ENCODE measurements at places on chromosomes 4 and X.

- no peak for DNase-seq
Observed at GRCh38 chr4:87029356-87029755, 94.5 kb downstream of the AFF1 start.

- DNase-seq: no peak
Observed at GRCh38 chrX:118574666-118575065, 79.1 kb downstream of the DOCK11 start.

DNA sequence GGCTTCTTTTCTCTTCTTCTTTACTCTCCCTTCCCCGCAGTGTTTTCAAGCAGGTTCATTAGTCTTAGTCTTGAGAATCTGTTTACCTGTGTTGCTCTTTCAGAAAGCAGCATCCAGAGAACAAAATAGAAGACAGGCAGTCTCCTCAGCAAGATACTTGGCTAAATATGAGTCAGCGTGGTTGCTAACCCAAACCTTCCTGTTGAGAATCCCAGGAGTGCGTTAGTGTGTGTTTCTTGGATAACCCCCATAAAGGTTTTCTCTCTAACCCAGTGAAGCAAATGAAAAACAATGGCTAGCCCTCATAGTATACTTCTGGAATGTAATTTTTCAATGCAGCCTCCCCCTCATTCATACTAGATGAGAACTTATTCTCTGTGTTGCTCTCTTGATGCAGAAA is 41.1 kb downstream of the BMPR1B start:
- DNase-seq: no peak

- DNase-seq: no peak
Observed at GRCh38 chrX:77398330-77398954, 48.7 kb upstream of the FGF16 start.

- no peak for DNase-seq
Observed at GRCh38 chr4:92381616-92382015, 77.8 kb downstream of the GRID2 start.

- DNase-seq: no peak
Observed at GRCh38 chr4:68077737-68078136, 51.9 kb downstream of the TMPRSS11F start.

DNA sequence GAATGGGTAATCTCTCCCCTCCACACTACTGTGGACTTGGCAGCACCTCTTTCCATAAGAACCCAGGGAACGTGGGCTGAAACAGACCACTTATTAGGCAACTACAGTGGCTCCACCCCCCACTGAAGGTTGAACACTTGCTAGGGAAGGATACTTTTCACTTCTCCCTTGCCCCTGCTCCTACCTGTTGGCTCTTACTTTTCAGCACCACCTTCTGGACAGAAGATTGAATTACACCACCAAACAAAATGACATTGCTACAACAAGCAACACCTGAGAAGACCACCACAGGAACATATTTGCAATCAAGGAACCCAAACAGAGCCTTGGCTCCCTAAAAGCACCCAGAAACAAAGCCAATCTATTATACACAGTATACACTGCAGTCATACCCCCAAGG is 132.1 kb upstream of the CXCL13 start:
- no peak for DNase-seq

- no peak for DNase-seq
Observed at GRCh38 chr4:139884438-139884837, 218.8 kb downstream of the MGST2 start.

DNA sequence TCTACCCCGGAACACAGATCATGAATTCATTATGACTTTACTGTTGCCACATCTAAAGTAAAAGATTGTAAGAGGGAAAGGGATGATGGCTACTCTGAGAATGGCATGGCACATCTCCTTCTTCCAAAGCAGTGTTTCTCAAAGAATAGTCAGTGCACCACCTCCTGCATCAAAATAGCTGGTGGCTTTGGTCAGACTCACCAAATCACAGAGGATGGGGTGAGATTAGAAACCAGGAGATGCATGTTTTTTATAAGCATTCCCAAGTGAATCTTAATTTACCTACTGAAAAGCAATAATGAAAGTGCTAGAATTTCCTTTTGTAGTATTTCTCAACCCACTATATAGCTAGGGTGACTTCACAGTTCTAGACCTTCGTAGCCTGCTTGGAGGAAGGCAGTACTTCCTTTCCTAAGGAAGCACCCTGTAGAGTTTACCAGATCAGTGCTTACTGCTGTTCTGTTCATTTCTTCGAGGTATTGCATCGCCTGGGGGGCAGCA is 340.8 kb upstream of the KLF3 start:
- DNase-seq: no peak

DNA sequence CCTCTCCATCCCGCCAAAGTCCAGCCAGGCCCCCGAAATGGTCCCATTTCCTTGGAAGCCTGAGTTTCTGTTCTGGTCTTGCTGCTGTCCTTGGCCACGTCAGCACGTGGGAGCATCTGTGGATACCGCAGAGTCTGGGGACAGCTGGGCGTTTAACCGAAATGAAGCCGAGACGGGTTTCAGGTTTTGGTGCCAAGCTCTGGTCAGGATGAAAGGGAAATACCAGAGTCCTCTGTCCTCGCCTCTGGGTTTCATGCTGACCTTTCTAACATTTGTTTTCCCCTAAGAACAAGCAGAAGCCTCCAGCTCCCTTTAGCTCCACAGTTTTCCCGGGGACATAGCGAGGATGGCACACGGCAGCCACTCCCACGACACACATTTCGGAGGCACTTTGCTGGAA is 19.7 kb downstream of the SHOX start:
- no peak for DNase-seq

GRCh38 chrX:153772316-153773217 is 8.3 kb upstream of the SRPK3 start:
- no peak for DNase-seq

GRCh38 chr4:27066591-27066990 is 205.9 kb downstream of the STIM2 start:
- no peak for DNase-seq

GRCh38 chrX:21691512-21692018 is 33.4 kb upstream of the KLHL34 start:
- no peak for DNase-seq

DNA sequence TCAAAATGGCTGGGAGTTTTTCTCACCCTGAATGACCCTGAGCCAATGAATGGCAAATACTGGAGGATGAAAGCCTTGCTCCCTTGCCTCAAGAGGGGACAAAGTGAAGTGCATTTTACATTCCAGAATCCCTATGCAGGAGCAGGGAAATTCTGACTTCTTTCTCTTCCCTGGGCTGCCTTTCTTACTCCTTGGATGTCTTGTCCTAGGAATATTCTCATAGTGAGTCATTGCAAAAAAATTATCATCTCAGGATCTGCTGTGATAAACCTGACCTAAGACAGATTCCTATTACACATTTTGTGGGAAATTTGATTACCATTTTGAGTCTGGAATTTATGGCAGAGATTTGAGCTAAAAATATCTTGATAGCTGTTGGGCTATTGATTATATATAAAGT is 199.9 kb downstream of the TMA16 start:
- DNase-seq: no peak

DNA sequence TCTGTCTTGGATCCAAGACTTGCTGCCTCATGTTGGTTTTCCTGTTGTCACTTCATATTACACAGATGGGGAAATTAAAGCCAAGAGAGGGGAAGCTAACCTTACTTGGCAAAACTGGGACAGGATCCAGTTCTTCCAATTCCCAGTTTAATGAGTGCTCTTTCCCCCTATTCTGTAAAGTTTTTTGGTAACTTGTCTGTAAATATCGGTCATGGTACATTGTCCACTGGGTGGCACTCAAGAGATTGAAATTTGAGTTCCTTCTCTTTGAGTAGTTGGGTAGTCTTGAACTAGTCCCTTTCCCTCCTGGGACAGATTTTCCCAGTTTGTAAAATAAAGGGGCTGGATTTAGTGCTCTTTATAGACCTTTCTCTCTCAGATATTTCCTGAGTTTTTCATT is 12.4 kb upstream of the EOLA2 start:
- DNase-seq: peak; percentile 1

DNA sequence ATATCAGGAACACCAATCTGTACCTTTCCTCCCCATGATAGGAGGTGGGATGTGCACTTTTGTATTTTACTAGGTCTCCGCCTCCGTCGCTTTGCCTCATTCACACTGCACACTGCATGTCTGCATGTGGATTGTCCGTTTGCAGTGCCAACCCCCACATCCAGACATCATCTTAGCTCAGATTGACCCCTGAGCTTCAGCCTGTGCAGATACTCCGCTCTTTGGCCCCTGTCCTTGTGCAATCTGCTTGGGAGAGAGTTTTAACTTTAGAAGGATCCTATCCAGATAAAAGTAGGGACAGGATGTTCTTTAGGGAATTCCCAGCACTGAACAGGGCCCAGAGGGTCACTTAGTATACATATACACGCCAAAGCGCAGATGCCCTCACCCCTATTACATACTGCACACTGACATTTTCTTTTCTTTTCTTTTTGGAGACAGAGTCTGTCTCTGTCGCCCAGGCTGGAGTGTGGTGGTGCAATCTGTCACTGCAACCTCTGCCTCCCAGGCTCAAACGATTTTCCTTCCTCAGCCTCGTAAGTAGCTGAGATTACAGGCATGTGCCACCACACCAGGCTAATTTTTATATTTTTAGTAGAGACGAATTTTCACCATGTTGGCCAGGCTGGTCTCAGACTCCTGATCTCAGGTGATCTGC is 43.3 kb upstream of the FBXW7 start:
- DNase-seq: no peak

GRCh38 chr4:89000844-89001360 is 56.1 kb downstream of the FAM13A start:
- peak; percentile 88 for DNase-seq

GRCh38 chrX:17828171-17828570 is 32.9 kb downstream of the RAI2 start:
- no peak for DNase-seq

DNA sequence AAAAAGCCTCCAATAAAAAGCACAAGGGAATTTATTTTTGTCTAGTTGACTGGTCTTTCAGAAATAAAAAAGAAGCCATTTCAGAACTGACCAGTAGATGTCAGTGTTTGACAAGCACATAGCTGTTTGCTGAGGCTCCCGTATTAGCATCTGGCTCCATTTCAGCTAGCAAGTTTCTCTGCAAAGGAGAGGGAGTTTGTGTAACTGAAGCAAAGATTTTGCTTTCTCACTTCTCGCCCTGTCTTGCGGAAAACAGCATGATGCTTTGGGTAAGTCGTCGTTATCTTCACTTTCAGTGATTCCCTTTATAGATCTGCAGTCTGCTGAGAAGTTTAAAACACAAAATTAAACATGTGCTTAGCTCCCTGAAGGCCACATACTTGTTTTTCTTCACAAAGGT is 85.5 kb downstream of the CT47B1 start:
- DNase-seq: no peak

GRCh38 chr4:73222466-73223257 is 35.9 kb downstream of the ANKRD17 start:
- DNase-seq: peak; percentile 84

DNA sequence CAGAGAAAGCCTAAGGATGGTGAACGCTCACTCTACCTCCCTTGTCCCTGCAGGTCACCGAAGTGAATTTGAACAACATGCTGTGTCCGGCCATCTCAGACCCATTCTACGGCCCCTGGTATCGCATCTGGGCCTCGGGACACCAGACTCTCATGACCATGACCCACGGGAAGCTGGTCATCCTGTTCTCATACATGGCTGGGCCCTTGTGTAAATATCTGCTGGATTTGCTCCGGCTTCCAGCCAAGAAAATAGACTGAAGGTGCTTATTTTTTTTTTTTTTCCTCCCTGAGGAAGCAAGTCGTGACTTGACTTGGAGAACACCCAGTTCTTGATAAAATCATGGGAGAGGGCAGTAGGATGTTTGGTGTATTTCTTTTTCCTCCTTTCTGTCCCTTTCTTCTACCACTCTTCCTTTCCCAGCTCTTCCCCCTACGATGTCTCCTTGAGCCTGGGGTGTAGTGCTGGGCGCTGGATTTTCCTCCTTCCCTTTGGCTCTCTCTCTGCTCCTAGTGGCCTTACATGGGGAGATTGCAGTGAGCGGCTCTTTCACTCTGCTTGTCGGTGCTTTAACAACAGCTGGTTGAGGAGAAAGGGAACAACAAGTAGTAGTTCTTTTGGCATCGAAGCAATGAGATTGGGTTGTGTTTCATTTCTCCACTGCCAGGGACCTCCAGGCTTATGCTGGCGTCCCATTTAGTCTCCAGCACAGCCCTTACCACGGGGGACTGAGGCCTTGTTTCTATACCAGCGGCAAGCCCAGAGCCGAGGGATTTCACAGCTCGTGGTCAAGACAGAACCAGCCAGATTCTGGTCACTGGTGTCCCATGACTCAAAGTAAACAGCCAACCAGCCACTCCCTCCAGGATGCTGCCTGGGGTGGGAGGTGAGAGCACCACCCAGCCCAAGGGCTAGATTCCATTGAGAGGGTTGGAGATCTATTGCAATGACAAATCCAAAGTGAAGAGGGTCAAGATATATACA is 144.4 kb downstream of the AMMECR1 start:
- DNase-seq: no peak

DNA sequence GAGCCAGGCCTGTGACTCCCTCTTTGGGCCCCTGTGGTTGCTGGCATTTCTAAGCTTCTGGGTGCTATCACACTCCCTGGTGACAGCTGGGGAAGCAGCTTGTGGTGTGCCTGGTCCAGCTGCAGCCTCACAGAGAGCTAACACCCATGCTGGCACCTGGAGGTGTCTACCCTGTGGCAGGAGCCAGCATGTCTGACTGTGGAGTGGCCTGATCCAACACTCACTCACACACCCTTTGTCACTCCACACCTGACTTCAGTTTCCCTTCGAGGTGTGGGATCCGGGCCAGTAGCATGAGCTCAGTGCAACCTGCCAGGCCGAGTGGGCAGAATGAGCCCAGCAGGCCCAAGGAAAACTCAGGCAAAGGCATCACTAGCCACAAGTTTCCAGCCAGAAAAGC is 67.5 kb downstream of the TECRL start:
- no peak for DNase-seq

GRCh38 chr4:86741846-86742245 is 107.3 kb downstream of the SLC10A6 start:
- DNase-seq: no peak

DNA sequence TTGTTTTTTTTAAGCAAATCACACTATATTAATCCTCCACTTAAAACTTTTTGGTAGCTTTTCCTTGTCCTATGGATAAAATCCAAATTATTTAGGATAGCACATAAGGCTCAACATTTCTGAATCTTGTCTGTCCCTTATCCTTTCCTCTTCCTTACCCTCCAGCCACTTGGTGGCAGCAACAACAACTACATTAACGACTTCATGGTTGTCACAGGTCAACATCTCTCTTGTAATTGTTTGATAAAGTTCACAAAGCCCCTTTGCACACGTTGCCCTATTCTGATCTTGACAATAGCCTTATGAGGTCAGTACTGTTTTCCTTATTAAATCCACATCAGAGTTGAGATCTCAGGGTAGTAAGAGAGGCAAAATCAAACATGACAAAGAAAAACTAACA is 269.0 kb upstream of the PABPC4L start:
- no peak for DNase-seq

DNA sequence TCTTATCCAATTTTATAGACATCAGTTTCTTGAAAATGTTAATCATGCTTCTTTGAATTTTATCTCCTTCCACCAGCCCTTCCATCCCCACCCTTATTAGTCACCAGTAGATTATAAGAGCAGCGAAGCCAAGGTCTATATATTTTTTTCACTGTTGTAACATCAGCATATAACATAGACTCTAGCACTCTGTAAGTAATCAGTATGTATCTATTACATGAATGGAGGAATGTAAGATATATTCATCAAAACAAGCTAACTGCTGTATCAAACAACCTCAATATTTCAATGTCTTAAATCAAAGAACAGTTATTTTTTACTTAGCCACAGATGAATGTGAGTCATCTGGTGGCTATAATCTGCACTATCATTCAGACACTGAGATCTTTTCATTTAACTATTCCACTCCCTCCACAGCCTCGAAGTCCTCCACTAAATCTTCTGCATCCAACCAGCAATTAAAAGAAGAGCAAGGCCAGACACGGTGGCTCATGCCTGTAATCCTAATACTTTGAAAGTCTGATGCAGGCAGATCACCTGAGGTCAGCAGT is 178.9 kb downstream of the CENPC start:
- DNase-seq: no peak

Data from DMS79 (cell line).